ENCODE measurements at places on chromosomes 5 and 9. TPM values are rescaled to one million over a fixed set of nuclear protein-coding genes. Genes with fewer than 3 reads are reported as not detected.

The CEL gene
- 0.17 TPM for total RNA-seq

The TSSK1B gene
- not detected for total RNA-seq

The WDR38 gene
- total RNA-seq, result not detected

The DBH gene
- total RNA-seq, result not detected

- no peak for DNase-seq
These were observed 118.0 kb upstream of the FSTL4 start for GRCh38 chr5:133730346-133730745.

GRCh38 chr5:115850744-115851416 lies 9.1 kb downstream of the AP3S1 start:
- DNase-seq, result peak; percentile 43

DNA sequence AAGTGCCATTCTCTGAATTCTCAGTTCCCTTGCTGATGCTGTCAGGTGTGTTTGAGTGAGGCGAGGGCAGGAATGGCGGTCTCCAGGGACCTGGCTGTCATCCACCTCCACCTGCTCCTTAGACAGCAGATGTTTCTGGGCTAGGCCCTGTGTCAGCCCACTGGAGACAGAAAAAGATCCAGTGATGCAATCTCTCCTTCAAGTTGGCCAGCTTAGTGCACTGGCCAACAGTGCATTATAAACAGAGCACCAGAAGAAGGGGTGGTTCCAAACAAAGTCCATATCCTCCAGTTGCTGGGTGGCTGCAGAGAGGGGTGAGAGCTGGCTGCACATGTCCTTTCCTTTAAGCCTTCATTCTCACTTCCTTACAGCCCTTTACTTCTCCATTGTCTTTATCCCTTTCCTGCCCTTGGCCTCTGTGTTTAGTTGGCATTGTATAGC lies 26.5 kb downstream of the NANS start:
- no peak for DNase-seq

GRCh38 chr5:150286820-150287219 lies 2.8 kb downstream of the CAMK2A start:
- no peak for DNase-seq

GRCh38 chr9:23842565-23843129 lies 16.6 kb upstream of the ELAVL2 start:
- no peak for DNase-seq

- peak; percentile 59 for DNase-seq
These were observed 189.2 kb upstream of the NR3C1 start for GRCh38 chr5:143592648-143593047.

- no peak for DNase-seq
These were observed 35.9 kb downstream of the SVEP1 start for GRCh38 chr9:110543631-110544051.

DNA sequence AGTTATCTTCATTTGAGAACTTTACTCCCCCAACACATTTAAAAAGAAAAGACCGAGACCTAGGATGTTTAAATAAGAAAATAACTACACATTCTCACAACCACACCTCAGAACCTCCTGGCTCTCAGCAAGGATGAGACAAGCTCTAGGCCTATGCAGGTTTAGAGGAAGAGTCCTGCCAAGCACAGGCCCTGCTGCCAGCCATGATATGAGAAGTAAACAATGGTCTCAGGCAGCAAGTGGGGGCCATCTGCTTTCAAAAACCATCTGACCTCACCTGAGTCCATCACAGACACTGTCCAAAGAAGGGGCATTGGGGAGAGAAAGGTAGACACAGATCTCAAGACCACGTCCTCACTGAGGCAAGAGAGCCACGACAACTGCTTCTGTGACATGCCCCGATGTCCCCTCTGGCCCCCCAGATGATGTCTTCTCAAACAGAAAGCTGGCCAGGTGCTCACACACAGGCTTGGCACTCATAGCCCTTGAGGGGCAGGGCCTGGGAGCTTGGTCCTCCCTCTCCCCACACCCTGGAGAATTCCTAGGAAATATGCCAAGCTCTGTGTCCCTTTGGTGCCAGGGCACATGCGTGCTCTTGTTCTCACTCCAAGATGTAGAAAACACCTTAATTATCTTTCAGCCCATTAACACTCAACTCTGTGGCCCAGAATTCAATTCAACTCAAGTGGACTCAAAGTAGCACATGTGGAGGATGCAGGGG lies 150.4 kb downstream of the FSTL4 start:
- DNase-seq, result no peak

GRCh38 chr5:65261499-65261898 lies 220.2 kb downstream of the ADAMTS6 start:
- DNase-seq, result peak; percentile 24

DNA sequence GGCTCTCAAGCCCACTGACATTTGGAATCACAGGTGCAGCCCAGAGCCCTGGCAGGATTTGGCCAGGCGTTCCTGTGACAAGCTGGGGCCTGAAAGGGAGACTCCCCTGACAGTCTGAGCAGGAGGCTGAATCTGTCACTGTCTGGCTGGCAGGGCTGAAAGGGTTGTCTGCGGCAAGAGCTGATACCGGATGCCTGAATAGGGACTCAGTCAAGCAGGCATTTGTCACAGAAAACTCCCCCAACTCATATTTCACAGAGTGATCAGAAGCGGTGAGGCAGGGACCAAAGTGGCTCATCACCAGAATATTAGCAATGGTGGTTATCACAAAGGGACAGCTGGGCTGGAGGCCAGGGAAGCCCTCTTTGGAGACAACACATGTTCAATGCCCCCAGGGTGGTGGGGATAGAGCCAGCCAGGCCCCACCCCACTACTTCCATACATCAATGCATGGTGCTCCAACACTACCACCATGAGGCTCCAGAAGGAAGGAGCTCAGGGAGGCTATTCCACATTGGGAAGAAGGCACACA lies 295.5 kb downstream of the DTWD2 start:
- no peak for DNase-seq

DNA sequence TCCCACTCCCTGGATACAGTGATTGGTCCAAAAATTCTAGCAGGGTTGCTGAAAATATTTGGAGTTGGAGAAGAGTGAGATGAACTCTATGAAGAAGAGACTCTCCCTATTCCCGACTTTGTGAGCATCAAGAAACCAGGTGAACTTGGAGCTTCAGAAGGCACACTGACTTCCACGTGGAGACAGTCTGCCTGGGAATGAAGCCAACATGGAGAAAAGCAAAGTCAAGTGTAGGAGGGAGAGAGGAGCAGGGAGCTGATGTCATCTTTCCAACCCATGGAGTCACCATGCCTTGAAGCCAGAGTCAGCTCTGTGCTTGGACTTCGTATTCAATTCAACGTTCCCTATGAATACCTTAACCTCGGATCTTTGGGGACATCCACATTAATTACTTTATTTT lies 125.1 kb downstream of the NPR3 start:
- DNase-seq, result no peak

- DNase-seq, result no peak
These were observed 29.4 kb upstream of the TAL2 start for GRCh38 chr9:105632807-105633206.

GRCh38 chr5:174327317-174327864 lies 281.9 kb downstream of the NSG2 start:
- peak; percentile 70 for DNase-seq

Measured in dermis blood vessel endothelial cell (primary cell).